CD4-positive, alpha-beta T cell treated with Interleukin-10 for 1 hour (primary cell): ENCODE measurements at places on chromosomes 12 and 14.

DNA sequence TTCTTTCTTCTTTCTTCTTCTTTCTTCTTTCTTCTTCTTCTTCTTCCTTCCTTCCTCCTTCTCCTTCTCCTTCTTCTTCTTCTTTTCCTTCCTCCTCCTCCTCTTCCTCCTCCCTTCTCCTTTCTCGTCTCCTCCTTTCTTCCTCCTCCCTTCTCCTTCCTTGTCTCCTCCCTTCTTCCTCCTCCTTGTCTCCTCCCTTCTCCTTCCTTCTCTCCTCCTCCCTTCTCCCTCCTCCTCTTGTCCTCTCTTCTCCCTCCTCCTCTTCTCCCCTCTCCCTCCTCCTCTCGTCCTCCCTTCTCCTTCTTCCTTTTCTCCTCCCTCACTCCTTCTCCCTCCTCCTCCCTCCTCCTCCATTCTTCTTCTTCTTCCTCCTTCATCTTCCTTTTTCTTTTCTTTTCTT, 44.5 kb downstream of the NUBPL start:
- DNase-seq, result no peak

DNA sequence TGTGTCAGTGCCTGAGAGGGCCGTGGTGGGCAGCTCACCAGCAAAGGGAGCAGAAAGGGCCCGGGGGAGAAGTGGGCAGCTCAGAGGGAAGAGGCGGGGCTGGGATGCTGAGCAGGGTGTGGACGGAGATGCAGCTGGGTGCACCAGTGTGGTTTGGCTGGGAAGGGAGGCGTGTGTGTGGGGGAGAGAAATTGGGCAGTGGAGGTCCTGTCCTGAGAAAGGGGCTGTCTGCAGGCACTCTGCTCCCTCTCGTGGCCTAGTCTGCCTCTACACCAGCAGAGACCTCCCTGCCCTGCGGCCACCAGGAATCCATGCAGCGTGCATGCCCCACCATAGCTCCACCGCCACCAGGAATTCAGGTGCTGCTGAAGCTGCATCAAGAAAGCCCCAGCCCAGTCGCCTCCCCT, 6.4 kb downstream of the TMEM121 start:
- DNase-seq, result no peak

DNA sequence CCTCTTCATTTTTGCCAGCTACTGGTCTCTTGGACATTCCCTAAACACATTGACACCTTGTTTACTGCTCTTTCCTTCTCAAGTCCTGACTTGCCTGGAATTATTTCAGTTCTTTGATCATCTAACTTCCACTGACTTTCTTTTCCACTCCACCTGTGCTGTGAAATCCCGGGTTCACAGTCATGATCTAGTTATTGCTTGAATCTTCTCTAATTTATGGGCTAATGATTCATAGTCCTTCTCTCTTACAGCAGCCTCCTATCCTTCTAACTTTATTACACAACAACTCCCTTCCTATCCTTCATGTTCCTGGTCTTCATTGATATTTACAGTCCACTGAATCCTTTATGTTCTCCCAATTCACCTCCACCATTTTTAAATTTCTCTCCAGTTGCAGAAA, 260.1 kb downstream of the C12orf75 start:
- no peak for DNase-seq

DNA sequence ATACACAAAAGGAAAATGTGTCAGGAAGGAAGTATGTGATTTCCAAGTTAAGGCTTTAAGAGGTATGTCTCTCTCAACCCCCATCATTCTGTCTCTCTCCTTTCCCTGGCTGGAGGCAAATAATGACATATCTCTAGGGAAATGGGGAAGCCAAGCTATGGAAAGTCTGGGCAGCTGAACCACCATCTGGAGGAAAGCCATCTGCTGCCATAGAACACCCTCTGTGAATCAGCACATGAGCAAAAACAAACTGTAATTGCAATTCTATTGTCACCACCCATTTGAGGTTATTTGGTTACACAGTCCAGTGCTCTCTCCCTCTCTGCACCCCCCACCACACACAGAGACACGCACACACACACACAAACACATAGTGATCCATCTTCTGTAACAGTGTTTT, 766.2 kb downstream of the FLRT2 start:
- DNase-seq, result no peak

DNA sequence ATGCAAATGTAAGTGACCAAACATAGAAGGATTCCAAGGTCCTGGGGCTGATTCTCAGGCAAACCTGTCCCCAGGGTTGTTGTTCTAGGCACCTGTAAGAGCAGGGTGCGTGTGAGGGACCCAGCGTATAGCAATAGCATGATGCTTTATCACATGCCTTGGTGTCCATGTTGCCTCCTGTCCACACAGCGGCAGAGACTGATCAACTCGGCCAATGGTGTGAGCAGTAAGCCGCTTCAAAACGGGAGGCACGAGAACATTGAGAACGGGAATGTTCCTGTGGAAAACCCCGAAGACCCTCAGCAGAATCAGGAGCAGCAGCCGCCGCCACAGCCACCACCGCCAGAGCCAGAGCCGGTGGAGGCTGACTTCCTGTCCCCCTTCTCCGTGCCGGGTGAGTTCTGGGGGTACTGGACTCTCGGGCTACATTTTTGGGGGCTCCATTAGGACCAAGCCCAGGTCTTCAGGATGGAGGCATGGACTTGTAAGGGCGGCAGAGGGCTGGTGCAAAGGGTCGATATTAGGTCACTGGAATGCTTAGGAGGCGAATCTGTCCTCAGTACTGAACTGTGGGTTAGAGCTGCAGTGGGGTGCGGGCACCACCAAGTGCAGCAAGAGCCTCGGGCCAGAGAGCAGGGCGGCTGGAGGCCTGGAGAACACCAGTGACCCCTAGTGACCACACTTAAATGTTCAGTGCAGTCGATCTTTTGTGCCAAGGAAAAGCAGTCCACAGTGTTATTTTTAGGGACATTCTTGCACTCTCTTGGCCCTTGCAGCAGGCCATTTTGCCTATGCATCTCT, 57.2 kb upstream of the RIN3 start:
- DNase-seq, result peak; percentile 26

- no peak for DNase-seq
These were observed 72.2 kb upstream of the PRMT8 start for GRCh38 chr12:3418609-3419390.

DNA sequence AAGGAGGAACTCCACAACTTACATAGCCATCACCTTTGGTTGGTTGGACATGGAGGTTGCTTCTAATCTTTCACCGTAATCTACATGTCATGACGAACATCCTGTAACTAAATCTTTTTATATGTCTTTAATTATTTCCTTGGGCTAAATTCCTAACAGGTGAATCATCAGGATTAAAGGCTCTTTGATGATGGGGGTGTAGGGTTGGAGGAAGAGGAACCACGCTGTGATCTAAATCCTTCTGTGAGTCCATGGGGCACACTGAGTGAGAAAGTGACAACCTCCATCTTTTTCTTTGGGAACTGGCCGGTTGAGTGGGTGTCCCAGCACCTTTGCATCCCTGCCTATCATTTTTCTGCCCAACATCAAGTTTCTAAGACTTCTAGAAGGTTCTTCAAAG, 31.1 kb upstream of the MAP1LC3B2 start:
- no peak for DNase-seq

DNA sequence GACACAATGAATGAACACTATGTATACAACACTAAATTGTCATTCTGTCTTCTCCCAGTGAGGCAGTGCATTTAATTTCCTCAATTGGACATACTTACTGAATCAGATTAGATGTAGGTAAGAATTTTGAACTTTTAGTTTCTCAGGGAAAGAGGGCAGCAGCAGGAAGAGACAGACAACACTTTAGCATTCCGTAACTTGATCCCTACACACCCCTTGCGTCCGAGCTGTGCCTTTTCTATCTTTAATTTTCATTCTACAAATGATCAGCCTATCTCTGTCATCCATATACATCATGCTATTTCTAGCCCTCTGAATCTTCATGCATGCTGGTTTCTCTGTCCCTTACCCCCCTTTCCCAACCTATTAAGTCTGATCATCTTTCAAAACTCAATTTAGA, 358.0 kb upstream of the RPL10L start:
- no peak for DNase-seq

DNA sequence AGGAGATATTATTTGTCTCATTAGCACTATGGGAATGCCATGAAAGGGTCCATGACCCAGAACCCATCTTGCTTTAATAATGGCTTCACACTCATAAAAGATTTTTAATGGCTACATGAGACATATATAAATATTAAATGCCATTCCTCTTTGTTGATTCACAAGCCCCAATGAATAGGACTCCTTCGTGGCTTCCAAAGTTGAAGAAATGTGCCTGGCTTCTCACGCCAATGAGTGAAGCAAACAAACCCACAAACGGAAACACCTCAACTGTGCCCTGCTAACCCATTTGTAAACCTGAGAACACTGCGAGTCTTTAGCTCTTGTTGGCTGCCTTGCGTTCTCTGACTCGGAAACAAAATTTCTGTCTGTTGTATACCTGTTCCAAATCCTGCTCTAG, 381.7 kb upstream of the DDHD1 start:
- no peak for DNase-seq

DNA sequence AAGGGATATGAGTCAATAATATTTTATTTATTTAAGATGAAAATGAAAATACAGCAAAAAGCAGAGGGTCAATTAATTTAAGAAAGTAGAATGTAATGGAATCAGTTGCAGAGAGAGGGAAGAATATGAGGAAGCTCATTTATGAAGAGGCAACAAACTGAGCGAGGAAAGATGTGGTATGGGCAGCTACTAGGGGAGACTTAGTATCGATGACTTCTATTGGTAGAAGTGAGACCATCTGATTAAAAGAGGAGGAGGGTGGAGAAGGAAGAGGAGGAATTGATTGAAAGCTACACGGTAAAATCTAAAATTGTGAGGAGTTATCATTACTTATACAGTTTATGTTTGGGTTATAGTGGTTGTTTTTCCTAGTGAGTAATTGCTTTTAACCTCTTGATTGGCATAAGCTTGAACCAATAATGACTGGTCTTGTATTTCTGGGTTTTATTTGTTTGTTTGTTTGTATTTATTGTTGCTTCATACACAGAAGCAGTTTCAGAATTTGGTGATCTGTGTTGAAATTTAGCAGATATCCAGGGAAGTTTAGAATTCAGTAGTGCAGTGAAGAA, 121.0 kb downstream of the LRRIQ1 start:
- no peak for DNase-seq

GRCh38 chr12:4580281-4580688, 18.3 kb downstream of the DYRK4 start:
- no peak for DNase-seq

- no peak for DNase-seq
These were observed 709.0 kb upstream of the FOXG1 start for GRCh38 chr14:28057359-28058296.

DNA sequence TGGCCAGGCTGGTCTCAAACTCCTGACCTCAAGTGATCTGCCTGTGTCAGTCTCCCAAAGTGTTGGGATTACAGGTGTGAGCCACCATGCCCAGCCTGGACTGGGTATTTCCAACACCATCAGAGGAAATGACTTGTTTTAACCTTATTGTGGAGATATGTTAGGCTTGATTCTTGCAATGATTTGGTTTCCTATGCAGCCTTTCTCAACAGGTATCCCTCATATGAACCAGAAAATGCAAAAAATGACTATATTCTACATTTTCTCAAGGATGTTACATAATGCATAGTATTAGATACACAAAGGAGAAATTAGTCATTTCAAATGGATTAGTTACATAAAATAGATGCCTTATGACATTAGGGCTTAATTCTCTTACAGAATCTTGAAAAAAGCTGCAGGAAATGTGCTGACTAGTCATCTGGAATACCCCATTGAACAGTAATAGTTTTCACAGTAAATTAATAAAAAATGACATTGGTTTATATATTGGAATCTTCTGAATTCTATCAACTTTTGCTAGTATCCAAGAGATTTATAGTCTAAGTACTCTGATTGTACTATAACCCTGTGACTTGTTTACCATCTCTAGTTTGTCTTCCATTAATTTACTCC, 132.6 kb downstream of the INSM2 start:
- no peak for DNase-seq

DNA sequence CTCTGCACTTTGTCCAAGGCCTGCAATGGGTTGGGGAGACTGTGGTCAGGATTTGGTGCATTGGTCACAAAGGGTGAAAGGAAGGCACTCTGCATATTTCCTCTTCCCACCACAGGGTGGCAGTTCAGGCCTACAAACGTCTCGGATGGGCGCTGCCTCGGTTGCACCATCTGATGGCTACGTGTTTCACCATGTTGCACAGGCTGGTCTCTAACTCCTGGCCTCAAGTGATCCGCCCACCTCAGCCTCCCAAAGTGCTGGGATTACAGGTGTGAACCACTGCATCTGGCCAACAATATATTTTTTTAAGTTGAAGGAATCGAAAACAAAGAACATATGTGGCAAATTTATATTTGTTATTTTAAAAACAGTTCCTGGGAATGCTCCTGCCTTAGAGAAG, 35.1 kb downstream of the TMBIM6 start:
- DNase-seq, result peak; percentile 63

DNA sequence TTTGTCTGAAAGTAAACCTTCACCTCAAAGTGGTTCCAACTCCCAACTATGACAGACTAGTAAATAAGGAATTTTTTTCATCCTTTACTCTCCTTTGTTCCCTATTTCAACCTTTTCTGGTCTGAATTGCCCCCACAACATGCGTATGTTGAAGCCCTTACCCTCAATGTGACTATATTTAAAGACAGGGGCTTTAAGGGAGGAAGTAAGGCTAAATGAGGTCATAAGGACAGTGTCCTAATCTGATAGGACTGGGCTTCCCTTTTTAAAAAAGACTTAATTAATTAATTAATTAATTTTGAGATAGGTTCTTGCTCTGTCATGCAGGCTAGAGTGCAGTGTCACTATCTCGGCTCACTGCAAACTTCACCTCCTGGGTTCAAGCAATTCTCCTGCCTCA, 86.3 kb downstream of the VCPKMT start:
- no peak for DNase-seq

DNA sequence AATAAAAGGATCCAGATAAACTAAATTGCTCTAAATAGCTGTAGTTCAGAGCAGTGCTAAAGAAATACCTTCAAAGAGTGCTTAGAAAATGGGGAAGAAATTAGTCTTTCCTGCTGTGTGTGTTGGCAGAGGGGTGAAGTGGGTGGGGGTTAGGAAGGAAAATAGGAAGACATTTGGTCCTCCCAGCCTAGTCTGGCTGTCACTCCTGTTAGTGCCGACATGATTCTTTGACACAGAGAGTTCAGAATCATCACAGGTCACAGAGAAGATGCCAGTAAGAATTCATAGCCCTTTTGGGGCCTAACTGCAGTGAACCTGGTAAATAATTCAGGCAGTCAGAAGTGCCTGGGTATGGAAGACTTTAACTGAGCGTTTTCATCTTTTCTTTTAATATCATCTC, 74.8 kb downstream of the FLRT2 start:
- no peak for DNase-seq

DNA sequence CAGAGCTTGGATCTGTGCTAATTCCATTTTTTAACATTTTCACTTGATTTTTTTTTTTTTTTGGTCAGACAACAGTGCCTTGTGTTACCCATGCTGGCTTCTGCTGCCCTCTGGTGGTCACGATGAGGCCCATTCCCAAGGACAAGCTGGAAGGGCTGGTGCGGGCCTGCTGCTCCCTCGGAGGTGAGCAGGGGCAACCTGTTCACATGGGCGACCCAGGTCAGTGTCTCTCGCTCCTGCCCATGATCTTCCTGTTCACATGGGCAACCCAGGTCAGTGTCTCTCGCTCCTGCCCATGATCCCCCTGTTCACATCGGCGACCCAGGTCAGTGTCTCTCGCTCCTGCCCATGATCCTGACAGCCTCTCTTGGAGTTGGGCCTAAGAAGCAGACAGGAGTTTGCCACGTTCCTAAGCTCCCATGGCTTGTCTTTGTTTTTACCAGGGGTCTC, 59.4 kb downstream of the DGLUCY start:
- DNase-seq, result peak; percentile 82

- DNase-seq, result no peak
These were observed 56.2 kb downstream of the TPCN1 start for GRCh38 chr12:113277511-113277910.
